Activated naive CD4-positive, alpha-beta T cell treated with anti-CD3 and anti-CD28 coated beads for 36 hours (primary cell): ENCODE measurements at places on chromosomes 7 and 10.

GRCh38 chr7:25087855-25088254 lies 37.2 kb downstream of the CYCS start:
- no peak for DNase-seq

GRCh38 chr7:80392229-80393169 lies 119.4 kb downstream of the GNAT3 start:
- DNase-seq: no peak

- DNase-seq: no peak
Observed at GRCh38 chr7:58086461-58086860, 636.5 kb downstream of the ZNF716 start.

GRCh38 chr7:7969306-7970236 lies 975 bp downstream of the GLCCI1 start:
- peak; percentile 56 for DNase-seq

- DNase-seq: peak; percentile 12
Observed at GRCh38 chr10:4514445-4515108, 311.4 kb upstream of the AKR1E2 start.

DNA sequence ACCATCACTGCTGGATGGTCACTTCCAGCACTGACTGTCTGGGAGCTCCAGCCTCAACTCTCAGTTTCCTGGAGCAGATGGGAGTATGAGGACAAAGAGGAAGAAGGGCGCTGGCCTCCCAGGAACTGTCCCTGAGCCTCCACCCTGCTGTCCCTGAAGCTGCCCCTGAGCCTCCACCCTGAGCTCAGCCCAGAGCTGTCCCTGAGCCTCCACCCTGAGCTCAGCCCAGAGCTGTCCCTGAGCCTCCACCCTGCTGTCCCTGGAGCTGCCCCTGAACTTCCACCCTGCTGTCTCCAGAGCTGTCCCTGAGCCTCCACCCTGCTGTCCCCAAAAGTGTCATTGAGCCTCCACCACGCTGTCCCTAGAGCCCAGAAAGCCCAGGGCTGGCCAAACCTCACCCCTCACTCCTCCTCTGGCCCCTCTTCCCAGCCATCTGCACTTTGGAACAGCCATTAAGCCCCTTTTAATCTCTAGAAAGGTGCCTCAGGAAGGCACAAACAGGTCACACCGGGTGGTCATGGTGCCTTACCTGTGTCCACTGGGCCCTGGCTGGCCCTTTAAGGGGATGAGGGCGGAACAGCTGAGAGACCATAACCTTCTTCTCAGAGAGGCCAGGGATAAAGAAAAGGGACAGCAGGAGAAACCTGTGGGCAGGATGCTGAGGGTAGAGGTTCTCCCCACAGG lies 30.6 kb upstream of the TUBB8 start:
- no peak for DNase-seq

GRCh38 chr7:109376576-109376975 lies 806.9 kb downstream of the DNAJB9 start:
- no peak for DNase-seq

DNA sequence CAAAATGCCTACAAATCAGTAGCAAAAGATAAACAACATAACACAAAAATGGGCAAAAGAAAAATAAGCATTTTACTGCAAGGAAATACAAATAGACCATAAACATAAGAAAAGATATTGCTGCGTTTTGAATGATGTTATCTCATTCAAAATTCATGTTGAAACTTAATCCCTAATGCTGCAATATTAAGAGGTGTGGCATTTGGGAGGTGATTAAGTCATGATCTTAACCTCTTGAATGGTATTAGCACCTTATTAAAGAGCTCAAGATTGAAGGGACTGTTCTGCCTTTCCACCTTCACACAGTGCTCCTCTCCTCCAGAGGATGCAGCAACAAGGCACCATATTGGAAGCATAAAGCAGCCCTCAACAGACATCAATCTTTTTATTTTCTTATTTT lies 12.4 kb upstream of the TNKS2 start:
- no peak for DNase-seq

DNA sequence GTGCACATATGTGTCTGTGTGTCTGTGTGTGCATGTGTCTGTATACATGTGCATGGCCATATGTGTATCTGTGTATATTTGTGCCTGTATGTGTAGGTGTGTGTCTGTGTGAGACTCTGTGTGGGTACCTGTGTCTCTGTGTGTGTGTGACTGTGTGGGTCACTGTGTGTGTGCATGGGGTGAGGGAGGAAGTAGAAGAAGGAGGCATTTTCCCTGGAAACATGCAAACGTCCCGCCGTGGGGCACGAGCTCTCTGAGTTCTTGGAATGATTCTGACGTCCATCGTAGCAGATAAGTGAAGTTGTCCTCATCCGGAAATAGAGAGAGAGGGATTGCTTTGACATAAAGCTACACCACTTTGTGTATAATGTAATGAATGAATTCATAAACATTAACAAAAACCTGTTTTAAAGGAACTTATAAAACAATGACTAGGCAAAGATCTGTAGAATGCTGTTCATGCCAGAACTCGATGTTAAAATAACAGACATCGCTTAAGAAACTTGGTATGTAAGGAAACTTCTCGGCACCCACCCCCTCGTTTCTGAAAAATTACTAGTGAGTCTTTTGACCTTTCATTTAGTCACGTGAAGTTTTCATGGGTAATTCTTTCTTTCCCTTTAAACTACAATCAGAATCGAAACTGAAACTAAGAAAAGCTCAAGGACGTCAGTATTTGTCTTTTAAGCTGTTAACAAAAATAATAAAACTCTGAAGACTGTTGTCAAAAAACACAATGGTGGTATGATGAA lies 43.6 kb upstream of the KLF6 start:
- peak; percentile 82 for DNase-seq

GRCh38 chr7:50068850-50069551 lies 24.0 kb downstream of the ZPBP start:
- peak; percentile 52 for DNase-seq

GRCh38 chr10:111516144-111516543 lies 439.3 kb downstream of the ADRA2A start:
- no peak for DNase-seq

DNA sequence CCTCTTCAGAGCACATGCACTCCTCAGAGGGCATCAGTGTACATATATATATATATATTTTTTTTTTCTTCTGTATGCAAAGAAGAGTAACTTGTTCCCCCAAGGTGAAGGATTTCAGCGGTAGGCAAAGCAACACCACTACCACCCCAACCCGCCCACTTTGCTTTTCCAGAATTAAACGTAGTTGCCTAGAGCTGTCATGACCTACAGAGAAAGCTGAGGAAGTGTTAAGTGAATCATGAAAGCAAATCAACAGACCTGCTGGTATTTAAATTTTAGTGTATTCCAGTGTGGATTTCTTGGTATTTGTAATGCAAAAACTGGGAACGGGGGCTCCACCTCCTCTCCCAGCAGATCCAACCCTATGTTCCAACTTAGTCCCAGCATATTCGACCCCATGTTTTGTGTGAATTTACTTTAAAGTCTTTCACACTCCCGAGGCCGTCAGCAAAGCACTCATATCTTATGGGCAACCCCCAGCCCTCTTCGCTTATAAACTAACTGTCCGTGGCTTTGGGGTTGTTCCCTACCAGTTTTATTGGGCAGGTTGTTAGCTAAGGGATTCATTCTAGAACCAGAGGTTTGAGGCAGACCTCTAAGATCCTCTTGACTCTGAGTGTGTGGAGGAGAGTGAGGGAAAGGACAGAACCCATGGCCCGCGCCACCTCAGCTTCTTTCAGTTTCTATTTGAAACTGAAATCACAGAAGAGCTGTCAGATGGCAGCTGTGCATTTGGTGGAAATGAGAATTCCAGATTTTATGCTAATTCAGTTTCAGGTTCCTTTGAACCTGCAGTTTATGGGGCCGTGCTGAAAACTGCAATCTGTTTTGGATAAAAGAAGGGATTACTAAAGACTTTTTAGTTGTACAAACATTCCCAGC lies 450.2 kb upstream of the GALNT17 start:
- DNase-seq: peak; percentile 32

GRCh38 chr7:41098846-41099245 lies 604.0 kb downstream of the INHBA start:
- no peak for DNase-seq

DNA sequence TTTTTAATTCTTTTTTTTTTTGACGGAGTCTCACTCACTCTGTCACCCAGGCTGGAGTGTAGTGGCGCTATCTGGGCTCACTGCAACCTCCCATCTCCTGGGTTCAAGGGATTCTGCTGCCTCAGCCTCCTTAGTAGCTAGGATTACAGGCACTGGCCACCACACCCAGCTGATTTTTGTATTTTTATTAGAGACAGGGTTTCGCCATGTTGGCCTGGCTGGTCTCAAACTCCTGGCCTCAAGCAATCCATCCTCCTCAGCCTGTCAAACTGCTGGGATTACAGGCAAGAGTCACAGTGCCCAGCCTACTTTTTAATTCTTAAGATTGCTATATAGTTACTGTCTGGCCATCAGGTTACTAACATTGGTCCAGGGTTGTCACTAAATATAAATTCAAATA lies 59.6 kb downstream of the ZNF277 start:
- no peak for DNase-seq

GRCh38 chr7:106485031-106485551 lies 175.9 kb downstream of the CCDC71L start:
- DNase-seq: peak; percentile 26

GRCh38 chr10:50437248-50437647 lies 185.9 kb upstream of the ASAH2 start:
- DNase-seq: no peak

GRCh38 chr10:55746002-55746401 lies 615.1 kb downstream of the ZWINT start:
- no peak for DNase-seq

DNA sequence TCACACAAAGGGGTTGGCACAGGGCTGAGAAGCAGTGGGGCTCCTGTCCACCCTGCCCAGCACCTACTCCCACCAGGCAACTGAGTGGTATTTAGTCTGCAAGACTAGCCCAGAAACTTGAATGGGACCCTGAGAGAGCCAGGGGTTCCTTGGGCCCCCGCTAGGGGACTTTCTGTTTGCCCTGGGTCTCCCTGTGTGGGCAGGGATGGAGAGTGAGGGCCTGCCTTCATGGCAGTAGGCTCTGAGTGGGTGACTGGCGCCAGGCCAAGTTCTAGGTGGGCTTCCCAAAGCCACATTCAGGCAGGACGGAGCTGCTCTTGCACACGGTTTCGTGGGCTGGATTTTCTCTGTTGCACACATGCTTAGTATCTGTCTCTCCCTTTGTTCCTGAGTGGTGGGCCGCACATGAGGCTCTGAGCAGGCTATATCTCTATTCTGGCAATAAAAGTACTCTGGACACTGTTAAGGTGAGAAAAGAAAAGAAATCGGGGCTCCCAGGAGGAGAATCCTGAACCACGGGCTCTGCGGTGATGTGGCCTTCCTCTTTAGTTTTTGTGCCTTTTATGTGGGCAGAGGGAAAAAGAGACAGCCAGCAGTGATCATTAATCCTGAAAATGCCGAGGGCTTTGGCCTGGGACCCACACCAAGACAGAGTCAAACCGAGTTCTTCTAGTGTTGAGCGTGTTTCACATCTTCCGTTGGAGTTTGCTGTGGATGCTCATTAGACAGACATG lies 26.9 kb downstream of the IL2RA start:
- peak; percentile 10 for DNase-seq

DNA sequence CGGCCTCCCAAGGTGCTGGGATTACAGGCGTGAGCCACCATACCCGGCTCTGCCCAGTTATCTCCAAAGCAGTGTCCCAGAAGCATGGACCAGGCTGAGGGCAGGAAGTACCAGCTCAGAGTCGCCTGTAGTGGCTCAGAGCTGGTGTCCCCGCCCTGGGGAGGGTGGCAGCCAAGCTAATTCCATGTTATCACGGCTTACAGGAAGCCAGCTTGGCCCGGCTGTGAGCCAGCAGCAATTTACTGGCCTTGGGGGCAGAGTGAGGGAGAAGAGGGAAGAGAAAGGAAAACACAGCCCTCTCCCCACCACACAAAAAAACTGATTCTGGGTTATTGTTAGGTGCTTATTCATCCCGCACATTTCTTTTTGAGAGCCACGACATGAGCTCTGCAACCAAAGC lies 88.1 kb downstream of the HIP1 start:
- DNase-seq: no peak

DNA sequence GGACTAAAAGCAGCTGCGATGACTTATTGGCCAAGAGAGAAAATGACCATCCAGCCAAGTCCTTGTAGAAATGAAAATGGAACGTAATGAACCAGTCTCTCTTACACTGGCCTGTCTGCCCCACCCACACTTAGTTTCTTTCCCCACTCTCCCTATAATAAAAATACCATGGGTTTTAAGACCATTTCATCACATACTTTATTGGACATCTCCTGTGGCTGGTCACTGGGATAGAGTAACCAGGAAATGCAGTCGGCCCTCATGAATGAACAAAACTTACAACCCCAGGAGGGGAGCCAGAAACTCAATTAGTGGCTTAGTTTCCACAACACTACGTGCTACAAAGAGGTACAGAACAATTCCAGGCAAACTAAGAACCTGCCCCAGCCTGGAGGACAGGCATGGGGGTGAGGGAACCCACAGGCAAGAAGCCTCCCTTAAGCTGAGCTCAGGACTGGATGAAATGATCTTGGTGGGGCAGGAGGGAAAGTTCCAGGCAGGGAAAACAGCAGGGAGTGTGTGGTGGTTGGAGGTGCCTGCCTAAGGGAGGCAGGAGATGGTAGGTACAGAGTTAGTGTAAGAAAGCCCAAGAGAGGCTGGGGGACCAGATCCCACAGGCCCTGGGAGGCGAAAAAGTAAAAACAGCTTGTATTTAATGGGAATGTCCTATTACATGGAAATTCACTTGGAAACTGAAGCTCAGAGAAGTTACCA lies 29.6 kb downstream of the MKI67 start:
- DNase-seq: no peak

DNA sequence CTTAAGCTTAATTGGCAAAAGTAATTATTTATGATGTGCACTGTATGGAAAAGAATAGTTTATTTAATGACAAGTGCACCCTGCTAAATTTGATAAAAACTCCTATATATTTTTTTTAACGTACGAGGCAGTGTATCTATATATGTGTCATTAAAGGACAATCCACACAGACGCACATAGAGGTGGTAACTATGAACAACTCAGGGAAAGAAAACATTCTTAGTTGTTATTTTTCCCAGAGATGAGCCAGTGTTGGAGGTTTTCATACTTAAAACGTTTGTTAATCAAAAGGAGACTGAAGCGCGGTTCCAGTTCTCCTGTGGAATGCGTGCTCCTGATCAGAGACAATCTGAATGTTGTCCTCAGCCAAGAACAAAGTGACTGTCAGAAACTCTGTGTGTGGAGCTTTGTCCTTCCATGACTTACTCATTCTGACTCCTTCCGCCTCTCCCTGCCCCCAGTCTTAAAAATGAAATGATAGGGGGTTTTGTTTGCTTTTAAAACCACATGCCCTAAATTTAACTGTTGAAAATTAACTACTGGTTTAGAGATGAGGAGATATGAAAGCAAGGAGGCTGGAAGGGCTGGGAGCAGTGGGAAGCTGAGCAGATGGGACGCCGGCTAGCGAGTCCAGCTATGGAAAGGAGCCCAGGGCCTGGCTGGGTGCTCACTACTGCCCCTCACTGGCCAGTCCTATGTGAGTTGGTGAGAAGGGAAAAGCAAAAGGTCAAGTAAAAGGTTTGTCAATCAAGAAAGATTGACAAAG lies 99.6 kb downstream of the SVIL start:
- no peak for DNase-seq

GRCh38 chr10:14519785-14520184 lies 189.1 kb upstream of the FRMD4A start:
- no peak for DNase-seq
